ENCODE measurements at places on chromosomes 7 and 10.

DNA sequence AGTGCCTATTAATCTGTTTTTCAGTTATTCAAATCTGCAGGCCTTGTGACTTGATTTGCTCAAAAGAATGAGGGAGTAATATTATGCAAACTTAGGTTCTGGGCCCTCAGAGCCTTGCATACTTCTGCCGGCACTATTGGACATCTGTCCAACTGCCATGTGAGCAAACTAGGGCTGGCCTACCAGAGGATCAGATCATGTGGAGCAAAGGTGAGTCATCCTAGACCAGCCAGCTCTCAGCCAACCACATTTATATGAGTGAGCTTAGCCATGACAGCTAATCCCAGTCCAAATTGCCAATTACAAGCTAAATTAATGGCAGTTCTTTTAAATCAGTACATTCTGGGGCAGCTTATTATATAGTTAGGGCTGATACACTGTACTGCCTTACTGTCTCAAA, 69.6 kb downstream of the SDHAF3 start:
- DNase-seq = no peak

DNA sequence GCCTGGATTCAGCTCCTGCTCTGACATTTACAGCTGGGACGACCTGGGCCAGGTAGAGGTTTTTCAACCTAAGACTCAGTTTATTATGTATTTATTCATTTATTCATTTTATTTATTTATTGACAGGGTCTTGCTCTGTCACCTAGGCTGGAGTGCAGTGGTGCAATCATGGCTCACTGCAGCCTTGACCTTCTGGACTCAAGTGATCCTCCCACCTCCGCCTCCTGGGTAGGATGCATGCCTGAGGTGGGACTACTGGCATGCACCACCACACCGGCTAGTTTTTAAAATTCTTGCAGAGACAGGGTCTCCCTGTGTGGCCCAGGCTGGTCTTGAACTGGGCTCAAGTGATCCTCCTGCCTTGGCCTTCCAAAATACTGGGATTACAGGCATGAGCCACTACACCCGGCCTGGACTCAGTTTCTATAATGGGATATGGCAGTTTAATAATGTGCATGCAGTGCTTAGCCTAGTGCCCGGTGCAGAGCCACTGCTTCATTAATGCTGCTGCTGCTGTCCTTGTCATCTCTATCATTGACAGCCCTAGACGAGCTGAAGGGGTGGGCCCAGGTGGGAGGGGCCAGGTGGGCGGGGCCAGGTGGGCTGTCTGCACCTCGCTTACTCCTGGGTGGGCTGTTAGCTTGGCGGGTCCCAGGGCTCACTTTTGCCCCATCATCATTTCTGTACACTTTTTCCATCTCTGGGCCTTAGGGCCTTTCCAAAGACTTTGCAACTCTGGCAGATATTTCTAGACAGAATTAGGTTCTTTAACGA, 92.6 kb downstream of the LHPP start:
- DNase-seq = no peak

- no peak for DNase-seq
Measured at GRCh38 chr7:74009719-74010118, 18.3 kb upstream of the ELN start.

DNA sequence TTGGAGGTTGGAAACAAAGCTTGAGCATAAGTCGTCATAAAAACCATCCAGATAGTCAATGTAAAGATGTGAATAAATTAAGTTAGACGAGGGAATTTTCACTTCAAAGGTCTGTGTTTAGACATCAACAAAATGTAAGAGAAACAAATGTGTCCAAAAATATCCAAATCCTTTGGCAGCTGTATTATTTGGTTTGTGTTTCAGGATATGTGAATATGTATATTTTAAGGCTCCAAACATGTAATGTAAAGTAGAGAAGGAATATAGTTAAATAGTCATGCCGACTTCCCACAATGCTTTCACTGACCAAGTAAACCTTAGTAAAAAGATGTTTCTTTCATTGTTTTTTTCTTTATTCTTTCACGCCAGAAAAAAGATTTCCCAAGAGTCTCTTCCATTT, 604.9 kb upstream of the NRP1 start:
- DNase-seq = no peak

- DNase-seq = no peak
Measured at GRCh38 chr7:20326342-20326741, 4.4 kb upstream of the ITGB8 start.

GRCh38 chr7:101255796-101256195, 10.9 kb upstream of the FIS1 start:
- DNase-seq = no peak

DNA sequence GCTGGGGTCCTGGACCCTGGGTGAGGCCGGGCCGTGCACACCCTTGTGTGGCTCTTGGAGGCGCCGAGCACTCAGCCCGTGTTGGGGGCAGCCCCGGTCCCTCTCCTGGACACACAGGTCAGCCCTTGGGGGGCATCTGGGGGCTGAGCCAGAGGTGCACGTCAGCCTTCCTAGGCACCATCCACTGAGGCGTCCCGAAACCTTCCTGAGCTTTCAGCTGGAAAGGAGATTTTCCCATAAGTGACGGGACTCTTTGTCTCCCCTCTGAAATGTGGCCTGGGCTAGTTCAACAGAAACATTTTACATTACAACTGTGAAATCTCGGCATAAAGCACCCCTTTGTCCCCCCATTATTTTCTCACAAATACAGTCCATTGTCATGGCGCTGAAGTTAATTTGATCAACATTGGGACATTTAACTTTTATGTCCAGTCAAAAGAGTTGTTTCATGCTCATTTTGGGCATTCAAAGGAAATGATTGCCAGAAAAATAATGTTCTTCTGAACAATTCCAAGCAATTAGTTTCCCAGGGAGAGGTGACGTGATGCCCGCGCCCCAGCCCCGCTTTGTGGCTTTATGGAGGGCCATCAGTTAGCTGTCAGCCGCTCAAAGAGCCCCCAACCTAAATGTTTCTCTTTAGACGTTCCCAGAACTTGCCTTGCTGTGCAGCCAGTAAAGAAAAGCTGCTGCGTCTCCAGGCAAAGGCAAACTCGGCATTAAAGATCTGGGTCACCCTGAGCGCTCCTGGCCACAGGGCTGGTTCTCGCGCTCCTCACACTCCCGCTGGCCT, 70.8 kb downstream of the NKX6-2 start:
- no peak for DNase-seq

DNA sequence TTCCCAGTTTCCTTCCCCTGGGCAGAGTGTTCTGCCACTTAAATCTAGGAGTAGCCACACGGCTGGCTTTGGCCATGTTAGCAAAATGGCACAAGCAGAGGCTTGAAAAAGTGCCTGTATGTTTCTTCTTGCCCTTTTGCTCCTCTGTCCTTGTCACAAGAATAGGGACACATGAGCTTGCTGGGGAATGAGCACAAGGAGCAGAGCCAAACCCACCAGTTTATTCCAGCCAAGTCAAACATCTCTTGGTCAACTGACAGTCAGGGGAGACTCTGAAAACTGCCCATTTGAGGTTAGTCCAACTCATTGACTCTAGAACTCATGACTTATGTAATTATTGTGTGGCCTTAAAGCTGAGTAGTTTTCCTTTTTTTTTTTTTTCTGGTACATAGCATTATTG, 739.7 kb upstream of the FZD8 start:
- DNase-seq = no peak

- DNase-seq = no peak
Measured at GRCh38 chr7:155191901-155192478, 105.7 kb upstream of the INSIG1 start.

DNA sequence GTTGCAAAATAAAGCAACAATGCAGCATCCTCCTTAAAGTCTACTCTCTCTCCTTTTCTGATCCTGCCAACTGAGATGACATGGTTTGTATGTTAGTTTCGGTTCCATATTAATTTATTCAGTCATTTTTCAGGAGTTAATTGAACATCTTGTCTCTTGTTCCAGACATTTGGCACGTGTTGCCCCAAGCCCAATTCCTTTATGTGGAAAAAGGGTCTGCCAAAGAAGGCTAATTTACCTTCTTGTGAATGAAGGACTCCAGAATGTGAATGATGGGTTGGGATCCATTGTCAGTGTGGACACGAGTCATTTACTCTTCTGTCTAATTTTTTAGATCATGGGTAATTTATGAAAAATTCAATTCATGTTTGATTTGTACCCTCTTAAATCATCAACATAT, 350.9 kb upstream of the LRGUK start:
- no peak for DNase-seq

- DNase-seq = no peak
Measured at GRCh38 chr10:43218206-43218950, 48.5 kb downstream of the RASGEF1A start.

All from CD4-positive, alpha-beta T cell treated with Interleukin-6 for 4 hours (primary cell).